Right forelimb (tissue), 1 donor: ENCODE measurements at places on chromosomes 1 and 21.
A peak's percentile ranks its signal among the peaks of the same experiment; 100 is the strongest.

DNA sequence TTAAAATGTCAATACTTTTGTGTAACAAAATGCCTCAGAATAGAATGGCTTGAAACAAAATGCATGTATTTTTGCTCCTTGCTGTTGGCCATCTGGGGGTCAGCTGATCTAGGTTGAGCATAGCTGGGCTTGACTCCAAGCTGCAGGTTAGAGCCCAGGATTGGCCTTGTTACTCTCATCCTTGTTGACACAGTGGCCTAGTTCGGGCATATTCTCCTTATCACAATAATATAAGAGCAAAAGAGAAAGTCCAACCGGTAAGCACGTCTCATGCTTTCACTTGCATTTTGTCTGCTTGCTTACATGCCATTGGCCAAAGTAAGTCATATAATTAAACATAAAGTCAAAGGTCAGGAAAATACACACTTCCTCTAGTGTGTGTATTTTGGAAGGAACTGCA lies 456.2 kb downstream of the KCNT2 start:
- no peak for DNase-seq

GRCh38 chr1:244304656-244305055 lies 147.1 kb downstream of the ADSS2 start:
- DNase-seq, result no peak

DNA sequence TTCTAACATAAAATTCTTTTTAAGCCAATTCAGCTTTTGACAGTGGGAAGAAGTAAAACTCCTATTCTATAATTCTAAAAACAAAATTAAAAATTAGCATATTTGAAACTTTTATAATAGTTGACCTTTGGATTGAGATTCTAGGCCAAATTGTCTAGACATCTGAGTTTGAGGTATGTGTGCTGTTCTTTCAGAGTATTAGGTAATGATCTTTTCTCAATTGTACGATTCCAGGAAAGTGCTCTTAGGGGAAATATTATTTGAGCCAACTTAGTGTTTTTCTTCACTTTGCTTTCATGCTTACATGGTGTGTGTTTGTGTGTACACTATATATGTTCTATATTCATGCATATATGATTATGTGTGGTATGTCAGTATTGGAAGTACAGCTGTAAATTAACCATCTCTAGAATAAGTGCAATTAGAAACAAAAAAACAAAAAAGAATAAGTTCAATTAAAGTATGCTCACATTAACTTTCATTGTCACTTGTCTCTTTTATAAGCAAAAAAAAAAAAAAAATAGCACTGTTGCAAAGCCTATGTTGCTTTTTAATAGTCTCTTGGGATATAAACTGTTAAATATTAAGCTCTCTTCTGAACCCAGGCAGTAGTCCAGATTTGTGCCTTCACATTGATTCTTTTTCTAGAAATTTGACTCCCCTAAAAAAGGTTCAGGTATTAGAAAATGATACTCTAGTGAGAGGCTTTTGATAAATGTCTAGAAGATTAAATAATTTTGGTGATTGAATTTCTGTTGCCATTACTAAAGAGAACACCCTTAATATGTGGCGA lies 132.2 kb downstream of the ATP5PO start:
- no peak for DNase-seq

- DNase-seq, result no peak
These were observed 12.7 kb upstream of the ETV3L start for GRCh38 chr1:157112186-157112867.

GRCh38 chr1:236654957-236655356 lies 31.3 kb upstream of the ACTN2 start:
- no peak for DNase-seq

DNA sequence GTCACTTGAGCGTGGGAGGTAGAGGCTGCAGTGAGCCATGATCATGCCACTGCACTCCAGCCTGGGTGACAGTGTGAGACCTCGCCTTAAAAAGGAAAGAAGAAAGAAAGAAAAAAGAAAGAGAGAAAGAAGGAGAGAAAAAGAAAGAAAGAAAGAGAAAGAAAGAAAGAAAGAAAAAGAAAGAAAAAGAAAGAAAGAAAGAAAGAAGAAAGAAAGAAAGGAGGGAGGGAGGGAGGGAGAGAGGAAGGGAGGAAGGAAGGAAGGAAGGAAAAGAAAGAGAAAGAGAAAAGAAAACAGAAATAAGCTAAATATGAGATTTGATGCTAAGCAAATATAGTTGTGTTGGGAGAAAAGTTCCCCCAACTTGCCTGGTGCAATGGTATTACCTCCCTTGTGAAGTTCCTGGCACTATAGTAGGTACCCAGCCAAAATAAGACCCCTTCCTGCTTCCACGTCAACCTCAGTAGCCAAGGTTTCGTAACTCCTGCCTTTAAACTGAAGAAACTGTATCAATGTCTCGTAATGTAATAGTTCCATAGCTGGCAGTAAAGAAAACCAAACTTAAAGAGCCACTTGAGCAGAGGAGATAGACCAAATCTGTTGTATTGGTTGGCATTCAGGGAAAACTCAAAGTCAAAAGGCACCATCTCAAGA lies 88.1 kb upstream of the HNRNPU start:
- no peak for DNase-seq

DNA sequence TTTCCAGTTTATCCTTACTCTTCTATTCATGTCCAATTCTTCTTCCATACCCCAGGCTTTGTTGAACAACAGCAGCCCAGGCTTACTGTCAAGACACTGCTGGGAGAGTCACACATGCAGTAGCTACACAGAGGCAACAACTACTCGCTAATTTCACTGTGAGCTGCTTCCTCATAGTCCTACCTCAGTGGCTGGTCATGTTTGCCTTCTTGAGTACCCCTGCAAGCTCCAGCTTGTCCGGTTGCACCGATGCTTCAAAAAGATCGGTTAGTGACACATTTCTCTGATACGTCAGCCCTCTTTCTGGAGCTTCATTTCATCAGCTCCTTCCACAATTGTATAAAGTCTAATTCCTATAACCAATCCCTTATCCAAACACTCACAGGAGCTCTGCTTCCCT lies 246.7 kb upstream of the NFIA start:
- no peak for DNase-seq

GRCh38 chr1:87933171-87933570 lies 604.5 kb downstream of the LMO4 start:
- no peak for DNase-seq

DNA sequence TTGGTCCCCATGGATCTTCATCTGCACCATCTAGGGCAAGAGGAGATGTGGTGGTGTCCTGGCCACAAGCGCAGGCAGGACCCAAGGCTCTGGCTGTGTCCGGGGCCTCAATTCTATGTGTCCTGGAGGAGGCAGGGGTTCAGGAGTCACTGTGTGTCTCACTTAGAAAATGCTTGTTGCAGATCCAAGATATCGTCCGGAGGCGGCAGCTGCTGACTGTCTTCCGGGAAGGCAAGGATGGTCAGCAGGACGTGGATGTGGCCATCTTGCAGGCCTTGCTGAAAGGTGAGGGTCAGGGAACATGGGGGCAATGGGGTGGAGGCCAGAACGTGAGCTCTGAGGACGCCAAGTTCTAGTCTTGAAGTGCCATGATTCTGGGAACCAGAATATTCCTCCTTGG lies 29.1 kb downstream of the TRPM2 start:
- DNase-seq, result no peak

GRCh38 chr21:10273196-10273595 lies 248.2 kb upstream of the TPTE start:
- no peak for DNase-seq

DNA sequence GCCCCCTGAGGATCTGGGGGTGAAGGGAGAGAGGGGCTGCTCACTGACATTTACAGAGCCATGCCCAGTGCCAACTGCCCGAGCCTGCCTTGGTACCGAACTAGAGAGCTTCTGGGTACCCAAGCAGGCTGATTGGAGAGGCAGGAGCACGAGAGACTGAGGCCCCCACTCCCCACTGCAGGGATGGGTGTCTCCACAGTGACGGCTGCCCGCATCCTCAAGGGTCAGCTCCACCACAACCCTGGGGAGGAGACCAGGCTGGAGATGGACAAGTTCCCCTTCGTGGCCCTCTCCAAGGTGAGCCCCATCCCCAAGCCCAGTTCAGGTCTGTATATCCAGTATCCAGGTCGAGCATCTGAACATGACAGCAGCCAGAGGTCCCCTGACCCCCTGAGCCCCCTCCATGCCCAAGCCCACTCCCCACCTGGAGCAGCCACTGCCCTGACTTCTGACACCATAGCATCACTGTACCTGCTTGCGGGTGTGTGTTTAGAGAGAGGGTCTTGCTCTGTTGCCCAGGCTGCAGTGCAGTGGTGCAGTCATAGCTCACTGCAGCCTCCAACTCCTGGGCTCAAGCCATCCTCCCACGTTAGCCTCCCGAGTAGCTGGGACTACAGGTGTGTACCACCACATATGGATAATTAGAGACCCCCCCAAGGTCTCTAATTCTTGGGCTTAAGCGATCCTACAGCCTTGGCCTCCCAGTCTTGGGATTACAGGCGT lies 51.9 kb downstream of the ALPL start:
- no peak for DNase-seq

DNA sequence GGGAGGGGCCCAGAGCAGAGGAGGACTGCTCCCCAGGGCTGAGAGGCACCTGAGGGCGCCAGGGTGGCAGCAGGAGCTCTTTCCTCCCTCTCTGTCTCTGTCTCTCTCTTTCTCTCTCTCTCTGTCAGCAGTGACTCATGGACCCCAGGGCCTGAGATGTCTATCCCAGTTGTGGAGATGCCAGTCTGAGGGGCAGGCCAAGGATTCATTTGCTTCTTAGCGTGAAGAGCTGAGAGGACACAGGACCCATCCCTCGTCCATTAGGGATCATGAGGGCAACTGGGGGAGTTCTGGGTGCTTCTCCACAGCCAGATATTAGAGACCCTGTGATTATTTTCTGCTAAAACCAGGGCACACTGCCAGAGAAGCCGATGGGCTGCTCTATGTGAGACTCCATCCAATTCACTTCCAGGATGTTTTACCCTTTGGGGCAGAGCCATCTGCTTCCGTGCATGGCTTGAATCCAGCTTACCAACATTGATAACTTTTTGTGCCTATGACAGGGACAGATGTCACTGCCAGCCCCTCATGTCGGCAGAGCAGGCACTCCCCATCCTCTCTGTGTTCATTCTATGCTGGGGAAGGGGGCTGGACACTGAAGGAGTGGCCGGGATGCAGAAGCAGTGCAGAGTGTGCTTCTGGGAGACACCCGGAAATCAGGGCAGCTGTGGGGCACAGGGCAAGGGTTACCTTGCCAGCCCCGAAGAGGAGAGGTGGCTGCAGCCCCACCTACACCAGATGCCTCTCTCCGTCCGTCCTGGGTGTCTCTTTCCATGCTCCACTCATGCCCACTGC lies 4.1 kb upstream of the PCBP3 start:
- DNase-seq, result no peak

DNA sequence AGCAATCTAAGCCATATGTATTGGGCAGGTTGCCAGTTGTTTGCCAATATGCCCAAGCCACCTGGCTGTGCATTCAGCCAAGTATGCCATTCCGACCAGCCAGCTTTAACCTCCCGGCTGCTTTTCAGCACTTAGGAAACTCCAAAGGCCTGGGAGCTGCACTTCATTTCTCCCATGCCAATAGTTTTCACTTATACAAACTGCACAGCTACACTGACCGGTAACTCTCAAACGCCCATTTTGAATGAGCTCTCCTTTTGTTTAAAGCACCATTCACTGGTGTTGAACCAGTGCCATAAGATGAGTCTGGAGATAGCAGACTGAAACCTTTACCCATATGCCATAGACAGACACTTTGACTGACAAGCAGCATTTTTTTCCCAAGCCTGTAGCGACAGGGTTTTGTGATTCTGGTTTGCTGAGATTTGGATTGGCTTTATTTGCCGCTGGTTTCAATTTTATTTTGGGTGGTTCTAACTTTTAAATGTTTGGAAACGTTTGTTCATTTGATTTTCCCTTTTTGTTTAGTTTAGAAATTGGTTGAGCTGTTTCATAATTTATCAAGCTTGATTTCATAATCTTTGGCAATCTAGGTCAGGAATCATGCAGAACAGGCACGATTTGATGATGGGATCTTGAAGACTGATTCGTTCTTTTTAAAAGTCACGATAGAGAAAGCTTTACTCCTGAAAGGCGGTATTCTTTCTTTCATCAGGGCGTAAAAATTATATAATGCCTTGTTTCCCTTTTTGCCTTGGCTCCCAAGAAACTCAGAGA lies 144.6 kb downstream of the NFIA start:
- no peak for DNase-seq

DNA sequence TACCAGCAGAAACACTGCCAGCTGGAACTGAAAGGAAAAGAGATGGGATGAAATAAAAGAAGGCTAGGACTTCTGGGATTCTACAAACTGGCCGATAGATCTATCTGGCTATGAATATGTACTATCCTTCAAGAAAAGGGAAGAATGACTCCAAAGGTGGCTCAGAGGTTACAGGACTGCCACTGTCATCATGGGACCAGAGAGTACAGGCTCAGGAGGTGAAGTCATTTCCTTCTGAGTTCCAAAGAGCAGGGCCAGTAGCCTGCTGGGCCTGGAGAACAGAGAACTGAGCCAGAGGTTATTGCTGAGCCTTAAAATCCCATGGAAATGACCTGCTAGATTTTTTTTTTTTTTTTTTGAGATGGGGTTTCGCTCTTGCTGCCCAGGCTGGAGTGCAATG lies 27.6 kb downstream of the ZNF496 start:
- no peak for DNase-seq

DNA sequence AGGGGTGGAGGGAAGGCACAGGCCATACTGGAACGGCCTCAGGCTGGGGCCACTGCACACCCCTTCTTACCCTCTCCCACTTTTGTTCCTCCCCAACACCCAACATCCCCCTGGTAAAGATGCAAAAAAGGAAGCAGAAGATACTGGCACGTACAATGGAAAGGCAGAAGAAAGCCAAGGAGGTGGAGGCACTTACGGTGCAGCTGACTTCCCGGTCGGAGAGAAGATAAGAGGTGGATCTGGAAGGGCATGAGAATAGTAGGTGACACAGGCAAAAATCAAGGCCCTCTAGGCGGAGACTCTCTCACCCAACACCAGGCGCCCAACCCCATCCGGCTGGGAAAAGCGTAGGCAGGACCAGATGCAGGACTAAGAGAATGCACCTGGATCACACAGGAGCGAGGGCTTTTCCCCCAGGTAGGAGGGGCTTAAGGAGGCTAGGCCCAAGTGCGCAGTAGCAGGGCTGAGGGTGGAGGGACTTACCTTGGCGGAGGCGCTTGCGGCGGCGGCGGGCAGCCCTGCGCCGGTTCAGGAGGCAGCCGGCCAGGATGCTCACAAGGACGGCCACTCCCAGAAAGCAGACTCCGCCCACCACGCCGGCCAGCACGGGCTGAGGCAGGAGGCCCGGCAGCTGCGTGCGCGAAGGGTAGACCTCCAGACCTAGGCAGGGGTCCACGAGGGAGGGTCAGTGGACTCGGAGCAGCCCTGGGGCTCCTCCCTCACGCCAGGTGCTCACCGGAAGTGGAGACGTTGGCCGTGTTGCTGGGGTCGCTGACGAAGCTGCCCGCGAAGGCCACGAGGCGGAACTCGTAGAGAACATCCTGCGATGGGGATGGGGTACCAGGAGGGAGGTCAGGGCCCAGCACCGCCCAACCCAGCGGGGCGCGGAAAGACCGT lies 4.1 kb upstream of the TAGLN2 start:
- no peak for DNase-seq

- no peak for DNase-seq
These were observed 2.9 kb upstream of the SYDE2 start for GRCh38 chr1:85203573-85204171.

GRCh38 chr1:165424454-165425216 lies 20.3 kb downstream of the RXRG start:
- no peak for DNase-seq

- DNase-seq, result peak; percentile 82
These were observed 7.0 kb downstream of the KCNAB2 start for GRCh38 chr1:6052543-6053205.
